ENCODE measurements at places on chromosomes 11 and 22.

DNA sequence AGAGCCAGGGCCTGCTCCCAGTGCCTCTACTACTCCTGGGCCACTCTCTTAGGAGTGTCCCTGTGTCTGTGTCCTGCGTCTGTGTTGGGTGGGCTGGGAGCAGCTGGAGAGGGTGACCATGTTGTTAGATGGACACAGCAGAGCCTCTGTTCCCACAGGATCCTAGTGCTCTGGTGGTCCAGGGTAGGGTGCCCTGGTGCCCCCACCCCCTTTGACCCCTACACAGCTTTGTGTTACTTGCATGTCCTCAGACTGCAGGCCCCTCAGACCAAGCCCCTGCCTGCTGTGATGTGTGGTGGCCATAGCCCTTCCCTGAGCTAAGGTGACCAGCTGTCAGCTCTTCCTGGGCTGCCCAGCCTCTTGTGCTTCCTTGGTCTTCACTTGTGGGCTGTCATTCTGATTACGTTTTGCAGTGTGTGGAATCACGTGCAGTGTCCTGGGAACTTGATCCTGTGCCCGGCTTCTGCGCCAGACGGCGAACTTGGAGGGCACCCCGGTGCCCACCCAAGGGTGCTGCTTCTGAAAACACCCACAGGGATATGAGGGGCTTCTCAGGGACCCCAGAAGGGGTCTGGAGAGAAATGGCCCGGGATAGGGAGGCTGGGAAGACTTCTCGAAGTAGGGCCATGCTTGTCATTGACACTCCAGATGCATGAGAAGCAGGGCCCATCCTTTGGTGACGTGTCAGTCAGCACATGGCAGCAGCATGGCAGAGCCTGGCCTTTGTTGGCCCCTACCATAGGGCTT is 1.5 kb downstream of the TANGO2 start:
- DNase-seq: no peak

GRCh38 chr11:102177974-102178631 is 67.9 kb downstream of the YAP1 start:
- DNase-seq: peak; percentile 39

DNA sequence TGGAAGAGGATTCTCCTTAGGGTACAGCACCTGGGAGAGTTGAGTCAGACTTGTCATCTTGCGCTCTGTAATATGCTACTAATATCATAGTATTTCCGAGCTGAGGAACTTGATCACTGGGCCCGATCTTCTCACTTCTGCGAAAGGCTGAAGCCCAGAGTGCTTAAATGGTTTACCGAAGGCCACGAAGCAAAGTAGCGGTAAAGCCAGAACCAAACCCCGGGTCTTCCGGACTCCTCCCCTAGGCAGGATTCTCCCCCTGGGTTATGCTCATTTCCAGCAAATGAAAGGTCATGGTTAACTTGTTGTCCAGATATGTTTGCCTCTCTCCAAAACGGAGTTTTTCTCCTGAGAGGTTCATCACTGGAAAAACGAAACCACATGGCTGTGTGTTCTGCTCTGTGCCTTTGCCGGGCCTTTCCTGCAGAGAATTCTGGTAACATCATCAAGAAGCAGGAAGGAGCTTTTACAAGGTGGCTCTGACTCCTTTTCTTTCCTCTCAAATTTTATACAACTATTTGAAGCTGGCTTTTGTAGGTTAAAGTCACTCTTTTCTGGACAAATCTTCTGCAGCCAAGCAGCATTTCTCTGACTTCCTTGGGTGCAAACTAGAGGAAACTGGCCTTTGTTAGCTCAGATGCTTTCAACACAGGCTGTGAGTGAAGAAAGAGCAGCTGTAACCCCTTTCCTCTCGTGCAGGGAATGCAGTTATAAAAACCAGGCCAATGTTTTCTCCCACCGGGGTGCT is 35.5 kb downstream of the UBASH3B start:
- DNase-seq: no peak

- peak; percentile 1 for DNase-seq
Measured at GRCh38 chr11:39434466-39434865, 2025.0 kb downstream of the LRRC4C start.

GRCh38 chr11:9138612-9139579 is 47.5 kb upstream of the SCUBE2 start:
- DNase-seq: no peak

DNA sequence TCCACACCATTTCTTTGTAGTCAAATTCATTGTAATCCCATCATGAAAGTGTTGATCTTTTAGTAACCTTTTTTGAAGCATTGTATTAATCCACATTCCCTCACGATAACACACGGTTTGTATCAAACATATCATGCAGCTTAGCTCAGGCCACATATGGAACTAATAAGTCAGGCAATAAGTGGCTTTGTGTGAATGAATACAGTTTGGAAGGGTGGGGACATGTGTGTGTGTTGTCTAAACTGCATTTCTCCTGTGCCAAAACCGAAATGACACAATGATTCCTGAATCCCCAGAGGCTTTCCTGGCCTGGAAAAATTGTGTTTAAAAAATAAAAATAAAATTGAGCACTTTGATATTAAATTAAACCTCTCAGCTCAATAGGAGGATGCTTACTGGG is 98.3 kb downstream of the WNT11 start:
- DNase-seq: no peak

Measured in ELF-1 (cell line).